ENCODE measurements at places on chromosomes 7 and 10.
A peak's percentile ranks its signal among the peaks of the same experiment; 100 is the strongest.

DNA sequence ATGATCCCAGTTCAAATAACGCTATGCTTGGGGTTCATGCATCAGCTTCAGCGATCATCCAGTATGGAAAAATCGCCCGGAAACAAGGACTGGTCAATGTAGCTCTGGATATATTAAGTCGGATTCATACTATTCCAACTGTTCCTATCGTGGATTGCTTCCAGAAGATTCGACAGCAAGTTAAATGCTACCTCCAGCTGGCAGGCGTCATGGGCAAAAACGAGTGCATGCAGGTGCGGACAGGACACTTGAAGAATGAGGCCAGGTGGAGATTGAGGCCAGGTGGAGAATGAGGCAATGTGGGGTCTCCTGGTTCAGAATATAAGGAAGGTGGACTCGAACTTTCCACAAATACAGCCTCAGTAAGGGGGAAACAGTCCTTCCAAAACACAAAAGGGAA lies 105.8 kb downstream of the TRRAP start:
- DNase-seq = no peak

GRCh38 chr7:44757739-44758138 lies 9.1 kb downstream of the ZMIZ2 start:
- DNase-seq = no peak

DNA sequence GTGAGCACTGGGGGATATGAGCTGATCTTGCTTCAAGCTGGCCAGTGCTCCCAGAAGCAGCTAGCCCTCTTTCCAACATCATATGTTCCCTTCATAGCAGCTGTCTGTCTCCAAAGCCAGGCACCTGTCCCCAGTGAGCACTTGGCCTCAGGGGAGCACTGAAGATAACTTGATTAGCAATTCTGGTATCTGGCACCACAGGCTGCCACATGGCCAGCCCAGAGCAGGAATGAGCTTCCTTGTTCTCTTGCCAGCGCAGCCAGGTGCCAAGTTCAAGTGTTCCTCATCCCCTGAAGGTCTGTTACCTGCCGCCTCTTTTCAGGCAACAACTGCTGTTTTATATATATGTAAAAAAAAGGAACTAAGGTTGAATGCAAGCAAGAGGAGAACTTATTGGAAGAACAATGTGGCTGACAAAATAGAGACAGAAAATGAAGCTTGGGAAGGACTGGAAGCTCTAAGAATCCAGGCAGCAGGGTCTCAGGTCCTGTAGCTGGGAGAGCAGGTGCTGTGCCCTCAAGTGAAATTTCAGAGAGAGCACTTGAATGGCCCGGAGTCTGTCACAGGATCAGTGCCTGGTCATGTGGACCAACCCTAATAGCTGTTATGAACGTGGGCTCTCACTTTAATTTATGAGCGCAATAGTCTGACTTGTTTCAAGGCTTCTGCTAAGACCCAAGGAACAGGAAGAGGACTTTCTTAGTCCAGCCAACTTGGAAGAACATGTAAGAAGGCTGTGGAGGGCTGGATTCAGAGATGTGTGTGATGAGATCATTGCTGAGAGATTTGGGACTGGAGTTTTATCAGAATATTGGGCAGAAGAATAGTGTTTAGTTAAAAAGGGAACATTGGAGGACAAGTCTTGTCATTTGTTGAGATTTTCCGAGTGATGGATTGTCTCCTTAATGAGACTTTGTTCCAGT lies 267.2 kb downstream of the GLRX3 start:
- DNase-seq = no peak

GRCh38 chr10:102354451-102354850 lies 41.1 kb upstream of the NFKB2 start:
- DNase-seq = no peak

DNA sequence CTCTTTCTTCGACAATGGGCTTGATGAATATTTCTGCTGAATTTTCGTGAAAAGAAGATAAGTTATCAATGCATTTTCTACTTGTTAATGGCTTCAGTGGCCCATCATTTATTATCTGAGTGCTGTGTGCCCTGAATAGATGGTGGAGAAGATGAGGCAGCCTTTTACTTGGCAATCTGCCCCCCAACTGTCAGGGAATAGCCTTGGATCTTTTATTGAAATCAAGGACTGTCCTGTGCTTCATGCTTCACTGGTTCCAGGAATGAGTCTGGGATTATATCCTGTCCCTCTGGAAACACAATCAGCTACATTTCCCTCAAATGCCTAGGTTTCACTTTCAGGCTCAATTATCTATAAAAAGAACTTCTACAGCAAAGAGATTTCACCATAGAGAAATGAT lies 75.9 kb upstream of the NXPH1 start:
- no peak for DNase-seq

DNA sequence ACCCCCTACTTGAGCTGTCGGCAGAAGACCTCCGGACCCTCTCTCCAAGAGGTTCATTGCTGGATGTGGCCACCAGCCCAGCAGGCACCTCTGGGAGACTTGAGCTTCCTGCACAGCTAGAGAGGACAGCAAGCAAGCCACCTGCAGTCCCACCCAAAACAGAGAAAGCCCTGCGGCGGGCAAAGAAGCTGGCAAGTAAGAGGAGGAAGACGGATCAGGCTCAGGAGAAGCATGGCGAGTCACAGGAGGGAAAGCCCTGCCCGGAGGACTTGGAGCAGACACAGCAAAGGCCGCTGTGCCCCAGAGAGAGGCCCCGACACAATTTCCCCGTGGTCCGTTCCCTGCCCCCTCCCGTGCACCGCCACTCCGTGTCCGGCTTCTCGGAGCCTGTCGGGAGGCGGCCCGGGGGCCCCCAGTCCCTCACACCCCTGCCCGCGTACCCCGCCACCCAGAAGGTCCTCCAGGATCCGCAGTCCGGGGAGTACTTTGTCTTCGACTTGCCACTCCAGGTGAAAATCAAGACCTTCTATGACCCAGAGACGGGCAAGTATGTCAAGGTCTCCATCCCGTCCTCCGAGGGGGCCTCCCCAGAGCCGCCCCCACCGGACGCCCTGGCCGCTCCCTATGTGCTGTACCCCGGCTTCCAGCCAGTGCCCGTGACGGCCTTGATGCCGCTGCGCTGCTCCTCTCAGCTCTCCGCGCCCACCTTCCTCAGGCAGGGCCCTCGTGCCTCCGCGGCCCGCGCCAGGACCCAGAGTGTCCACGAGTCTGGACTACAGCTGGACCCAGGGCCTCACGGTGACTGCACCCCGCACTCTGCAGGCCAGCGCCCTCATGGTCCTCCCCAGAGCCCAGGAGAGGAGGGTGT lies 27.2 kb downstream of the C10orf71 start:
- no peak for DNase-seq

GRCh38 chr10:100565206-100565985 lies 29.7 kb downstream of the HIF1AN start:
- DNase-seq = no peak

DNA sequence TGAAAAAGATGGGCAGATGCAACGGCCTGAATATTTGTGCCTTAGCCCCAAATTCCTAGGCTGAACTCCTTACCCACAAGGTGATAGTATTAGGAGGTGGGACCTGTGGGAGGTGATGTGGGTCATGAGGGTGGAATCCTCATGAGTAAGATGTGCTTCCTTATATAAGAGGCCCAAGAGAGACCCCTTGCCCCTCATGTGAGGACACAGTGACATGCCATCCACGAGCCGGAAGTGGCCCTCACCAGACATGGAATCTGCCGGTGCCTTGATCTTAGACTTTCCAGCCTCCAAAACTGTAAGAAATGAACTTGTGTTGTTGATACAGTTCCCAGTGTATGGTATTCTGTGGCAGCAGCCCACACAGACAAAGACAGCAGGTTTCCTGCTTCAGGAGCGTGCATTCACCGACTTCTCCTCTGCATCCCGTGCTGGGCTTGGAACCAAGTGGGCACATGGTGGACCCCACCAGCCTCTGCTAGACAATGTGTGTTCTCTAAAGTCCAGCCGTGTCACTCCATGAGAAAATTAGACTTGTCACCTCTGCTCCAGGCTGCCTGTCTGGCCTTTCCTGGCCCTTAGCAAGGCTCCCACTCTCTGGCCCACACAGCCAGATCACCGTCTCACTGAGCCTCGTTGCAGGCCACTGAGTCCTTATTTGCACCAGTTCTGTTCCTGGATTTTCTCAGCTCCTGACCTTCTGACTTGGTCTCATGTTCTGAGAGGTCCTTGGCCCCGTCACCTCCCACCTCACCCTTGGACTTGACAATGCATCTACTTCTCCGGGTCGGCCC lies 52.9 kb upstream of the CACUL1 start:
- no peak for DNase-seq

- DNase-seq = no peak
Measured at GRCh38 chr10:4202938-4203337, 417.9 kb upstream of the KLF6 start.

DNA sequence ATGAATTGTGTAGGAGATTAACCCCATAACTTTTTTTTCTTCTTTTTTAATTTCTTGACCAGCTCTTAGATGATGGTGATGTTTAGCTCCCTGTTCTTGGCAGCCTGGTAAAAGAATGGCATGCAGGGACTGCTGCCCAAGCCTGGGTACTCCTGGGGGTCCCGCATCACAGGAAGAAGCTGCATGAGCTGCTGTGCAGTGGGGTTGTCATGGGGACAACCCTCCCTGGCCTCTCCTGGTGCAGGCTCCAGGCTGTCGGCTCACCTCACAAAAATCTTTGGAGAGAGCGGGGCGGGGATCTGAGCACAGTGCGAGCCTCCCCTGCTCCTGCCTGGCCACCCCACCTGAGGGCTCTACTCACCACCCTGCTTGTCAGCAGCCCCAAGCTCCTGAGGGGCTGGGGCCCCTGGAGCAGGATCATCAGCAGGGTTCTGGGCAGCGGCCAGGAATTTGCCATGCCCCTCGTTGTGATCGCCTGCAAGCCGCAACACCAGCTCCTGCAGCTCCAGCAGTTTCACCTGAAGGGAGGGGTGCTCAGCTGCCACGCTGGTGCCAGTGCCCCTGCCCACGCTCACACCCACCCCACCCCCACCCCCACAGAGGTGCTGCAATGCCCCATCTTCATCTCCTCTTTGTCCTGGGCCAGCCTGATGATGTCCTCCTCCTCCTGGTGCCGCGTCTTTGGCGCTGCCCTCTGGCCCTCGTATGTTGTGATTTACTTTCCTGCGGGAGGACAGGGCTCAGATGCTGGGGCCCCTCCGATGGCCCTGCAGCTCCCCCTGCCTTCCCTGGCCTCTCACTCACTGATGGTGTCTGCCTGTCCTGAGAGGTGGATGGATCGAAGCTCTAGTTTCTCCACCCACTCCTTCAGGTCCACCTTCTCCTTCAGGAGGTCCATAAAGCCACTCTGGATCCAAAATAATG lies 15.5 kb upstream of the MTPAP start:
- no peak for DNase-seq

DNA sequence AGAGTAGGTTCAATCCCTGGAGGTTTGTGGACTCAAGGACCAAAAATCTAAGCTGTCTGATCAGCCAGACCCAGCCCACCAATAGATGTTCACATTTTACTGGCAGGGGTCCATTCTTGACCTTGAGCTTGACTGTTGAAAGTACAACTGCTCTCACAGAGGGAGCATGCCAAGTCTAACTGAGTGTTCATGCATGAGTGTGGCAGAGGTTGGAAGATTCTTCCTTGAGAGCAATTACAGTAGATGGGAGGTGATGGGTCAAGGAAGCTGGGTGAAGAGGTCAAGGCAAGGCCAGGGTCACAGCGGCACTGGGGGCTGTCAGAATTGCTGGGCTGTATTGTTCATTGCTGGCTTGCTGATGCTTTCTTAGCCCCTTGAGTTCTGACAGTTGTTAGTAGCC lies 202.8 kb upstream of the SVIL start:
- no peak for DNase-seq

- no peak for DNase-seq
Measured at GRCh38 chr7:132422502-132423111, 153.7 kb downstream of the PLXNA4 start.

DNA sequence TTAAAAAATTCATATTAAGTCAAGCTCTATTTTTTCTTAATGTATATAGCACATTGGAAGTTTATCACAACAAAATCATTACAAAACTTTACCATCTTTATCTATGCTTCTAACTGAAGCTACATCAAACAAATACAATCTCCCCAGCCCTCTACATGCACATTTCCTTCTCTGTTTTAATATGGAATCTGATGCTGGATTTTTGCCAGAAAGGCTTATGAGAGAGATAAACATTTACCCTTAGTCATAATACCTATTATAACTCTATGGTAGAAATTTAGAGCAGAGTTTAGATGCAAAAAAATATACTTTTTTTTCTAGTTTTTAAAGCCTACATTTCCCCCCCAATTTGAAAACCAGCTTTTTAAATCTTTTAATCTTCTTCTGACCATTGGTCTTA lies 1198.6 kb downstream of the GATA3 start:
- DNase-seq = no peak

DNA sequence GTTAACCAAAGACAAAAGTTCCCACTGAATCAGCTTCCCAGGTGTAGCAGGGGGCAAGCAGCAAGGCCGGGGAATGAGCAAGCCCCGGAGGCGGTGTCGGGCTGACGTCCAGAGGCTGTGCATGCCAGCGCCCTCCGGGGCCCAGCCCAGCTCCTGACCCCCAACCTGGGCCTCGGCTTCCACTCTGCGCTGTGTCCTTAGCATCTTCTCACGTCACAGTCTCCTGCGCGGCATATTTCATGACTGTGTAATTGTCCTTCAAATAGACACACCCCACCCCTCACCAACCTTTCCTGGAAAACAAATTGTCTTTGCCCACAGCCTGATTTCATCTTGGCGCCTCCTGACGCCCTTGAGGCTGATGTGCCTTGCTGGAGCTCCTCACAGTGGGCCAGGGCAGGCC lies 133.5 kb downstream of the RGS10 start:
- no peak for DNase-seq

- DNase-seq = peak; percentile 24
Measured at GRCh38 chr10:26805567-26806245, 55.1 kb downstream of the ABI1 start.

DNA sequence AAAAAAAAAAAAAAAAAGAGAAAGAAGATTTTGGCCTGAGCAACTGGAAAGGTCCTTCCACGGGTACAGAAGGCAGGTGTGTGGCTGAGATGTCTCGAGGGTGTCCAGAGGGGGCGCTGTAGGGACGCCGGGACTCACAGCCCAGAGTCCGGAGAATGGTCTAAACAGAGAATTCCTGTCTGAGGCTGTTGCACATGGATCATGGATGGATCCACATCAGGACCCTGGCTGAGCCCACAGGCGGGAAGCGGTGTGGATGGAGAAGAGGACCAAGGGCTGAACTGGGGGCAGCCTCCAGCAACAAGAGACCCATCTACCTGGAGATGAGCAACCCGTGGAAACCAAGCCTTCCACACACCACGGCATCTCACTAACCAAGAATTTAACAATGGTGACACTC lies 55.0 kb downstream of the PKD1L1 start:
- no peak for DNase-seq

DNA sequence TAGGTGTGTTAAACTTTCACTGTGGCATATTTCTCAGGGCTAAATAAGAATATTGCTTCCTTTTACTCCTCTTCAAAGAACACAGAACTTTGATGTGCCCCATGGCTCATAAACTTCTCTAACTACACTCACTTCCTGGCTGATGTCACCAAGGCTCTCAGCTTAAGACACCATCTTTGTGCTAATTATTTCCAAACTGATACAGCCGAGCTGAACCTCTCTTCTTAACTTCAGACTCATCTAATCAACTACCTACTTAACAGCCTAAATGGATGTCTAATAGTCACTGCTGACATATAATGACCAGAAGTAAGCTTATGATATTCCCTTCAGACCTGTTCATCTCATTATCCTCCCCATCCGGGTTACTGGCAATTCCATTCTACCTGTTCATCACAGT lies 3.6 kb downstream of the C10orf67 start:
- DNase-seq = no peak
